Activated CD8-positive, alpha-beta memory T cell treated with anti-CD3 and anti-CD28 coated beads for 1 hour (primary cell): ENCODE measurements at places on chromosomes 2 and 18.

DNA sequence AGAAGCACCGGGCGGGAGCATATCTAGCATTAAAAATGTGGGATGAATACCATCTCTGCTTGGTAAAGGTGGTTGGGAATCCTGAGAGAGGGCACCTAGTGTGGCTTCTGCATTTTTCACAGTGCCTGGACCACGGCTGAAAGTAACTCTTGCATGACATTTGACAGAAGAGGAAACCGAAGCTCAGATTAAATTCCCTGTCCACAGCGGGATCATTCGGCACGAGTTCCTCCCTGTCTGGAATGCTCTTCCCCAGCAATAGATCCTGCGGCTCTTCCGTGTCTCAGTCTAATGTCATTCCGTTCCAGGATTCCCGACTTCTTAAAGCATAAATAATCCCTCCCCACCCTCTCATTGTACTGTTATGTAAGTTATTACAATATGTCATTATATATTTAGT lies 905 bp upstream of the RPS7 start:
- no peak for DNase-seq

GRCh38 chr2:11343650-11344341 lies 640 bp downstream of the ROCK2 start:
- DNase-seq, result no peak

DNA sequence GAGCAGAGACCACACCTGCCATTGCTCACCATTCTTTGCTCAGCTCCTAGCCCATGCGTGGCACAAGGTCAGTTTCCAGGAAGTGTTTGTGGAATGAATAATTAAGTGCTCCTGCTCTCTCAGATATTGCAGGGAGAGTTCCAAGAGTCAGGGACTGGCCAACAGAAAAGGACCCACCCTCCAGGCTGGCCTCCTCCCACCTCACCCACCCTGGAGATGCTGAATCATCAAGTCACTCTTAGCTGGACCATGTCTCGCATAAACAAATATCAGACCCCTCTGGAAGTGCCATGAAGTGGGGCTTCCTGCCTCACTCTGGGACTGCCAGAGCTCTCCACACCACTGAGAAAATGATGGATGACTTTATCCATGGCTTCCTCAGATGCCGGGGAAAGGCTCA lies 256.0 kb downstream of the TNS1 start:
- no peak for DNase-seq

DNA sequence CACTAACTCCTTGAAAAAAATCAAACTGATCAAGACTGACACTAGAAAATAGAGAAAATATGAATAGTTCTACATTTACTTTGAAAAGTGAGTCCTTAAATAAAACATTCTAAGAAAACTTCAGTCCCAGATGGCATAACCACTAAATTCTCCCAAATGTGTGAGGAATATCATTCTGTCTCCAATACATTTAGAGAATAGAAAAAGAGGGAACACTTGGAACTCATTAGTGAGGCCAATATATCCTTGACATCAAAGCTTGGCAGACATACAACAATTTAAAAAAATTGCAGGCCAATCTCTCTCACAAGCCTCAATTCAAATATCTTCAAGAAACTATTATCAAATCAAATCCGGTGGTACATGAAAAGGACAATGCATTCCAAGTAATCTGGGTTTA lies 79.3 kb upstream of the TMEM247 start:
- no peak for DNase-seq

DNA sequence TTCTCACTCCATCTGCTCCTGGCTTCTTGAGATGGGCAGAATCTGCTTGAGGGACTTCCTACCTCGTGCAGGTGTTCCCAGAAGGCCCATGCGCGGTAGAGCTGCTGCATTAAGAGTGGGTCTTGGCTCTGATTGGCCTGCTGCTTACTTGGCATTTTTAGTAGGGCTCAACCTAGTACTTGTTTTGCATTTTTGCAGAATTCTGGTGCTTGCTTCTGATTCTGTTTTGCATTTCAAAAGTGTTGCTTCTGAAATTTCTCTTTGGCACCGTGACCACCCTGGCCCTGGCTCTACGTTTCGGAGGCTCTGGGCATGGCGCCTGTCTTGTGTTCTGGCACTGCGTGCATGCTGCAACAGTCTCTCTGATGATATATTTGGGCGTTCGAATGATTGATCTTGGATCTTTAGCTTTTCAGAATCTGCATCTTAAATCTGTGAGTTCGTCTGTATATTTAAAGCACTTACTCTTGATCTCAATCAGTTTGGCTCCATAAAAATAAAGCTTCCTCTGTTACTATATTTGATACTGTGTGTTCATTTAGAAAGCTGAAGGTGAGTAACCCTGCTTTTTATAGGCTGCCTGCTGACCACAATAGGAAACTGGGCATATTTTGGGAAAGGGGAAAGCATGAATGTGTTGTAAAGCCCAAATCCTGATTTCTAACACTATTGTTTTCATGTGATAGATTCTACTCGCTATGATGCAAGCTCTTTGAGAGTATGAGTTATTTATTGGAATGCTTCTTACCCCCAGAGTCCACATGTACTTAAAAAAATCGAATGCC lies 22.2 kb downstream of the EFR3B start:
- no peak for DNase-seq

DNA sequence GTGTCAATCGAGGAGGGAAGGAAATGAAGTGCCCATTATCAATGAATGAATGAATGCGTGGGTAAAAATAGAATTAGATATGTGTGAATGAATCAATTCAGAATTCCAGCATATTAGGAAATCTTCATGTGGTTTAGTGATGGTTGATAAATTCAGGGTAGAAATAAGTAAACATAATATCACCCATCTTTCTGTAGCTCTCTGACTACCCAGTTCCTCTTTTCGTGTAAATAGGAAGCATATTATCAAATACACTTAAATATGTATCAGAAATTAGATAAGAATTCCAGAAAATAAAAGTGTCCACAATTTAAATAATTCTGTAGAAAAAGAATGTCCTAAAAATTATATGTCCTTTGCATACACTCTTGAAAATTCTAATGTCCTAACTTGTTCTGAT lies 552.9 kb upstream of the LRATD1 start:
- DNase-seq, result no peak

GRCh38 chr18:3093624-3094337 lies 80.8 kb upstream of the LPIN2 start:
- no peak for DNase-seq

DNA sequence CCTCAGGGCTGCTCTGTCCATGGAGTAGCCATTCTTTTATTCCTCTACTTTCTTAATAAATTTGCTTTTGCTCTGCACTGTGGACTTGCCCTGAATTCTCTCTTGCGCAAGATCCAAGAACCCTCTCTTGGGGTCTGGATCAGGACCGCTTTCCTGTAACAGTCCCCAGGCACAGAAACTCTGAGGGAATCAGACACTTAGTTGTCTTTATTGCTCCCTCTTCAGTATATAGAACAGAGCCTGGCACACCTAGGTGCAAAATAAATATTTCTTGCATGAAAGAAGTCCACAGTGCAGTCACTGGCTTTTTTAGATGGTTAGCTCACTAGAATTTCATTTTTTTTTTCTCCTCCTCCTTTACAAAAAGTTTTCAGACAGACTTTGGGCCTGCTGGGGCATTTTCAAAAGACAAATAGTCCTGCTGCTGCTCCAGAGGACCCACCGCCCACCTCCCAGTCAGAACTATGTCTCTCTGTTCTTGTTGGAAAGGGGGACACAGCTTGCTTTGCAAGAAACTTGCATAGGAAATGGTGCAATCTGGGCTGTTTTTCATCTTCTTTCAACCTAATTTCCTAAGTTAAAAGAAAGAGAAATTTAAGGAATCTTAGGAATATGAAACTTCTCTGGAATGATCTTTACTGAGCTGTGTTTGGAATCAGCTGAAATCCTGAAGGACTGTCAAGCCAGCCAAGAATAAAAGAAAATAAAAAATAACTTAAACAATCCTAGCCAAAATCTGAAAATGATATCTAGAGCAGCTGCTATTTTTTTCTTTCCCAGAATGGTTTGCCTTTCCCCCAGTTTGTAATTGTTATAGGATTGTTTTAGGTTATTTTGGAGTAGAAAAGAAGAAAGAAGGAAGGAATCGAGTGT lies 31.7 kb upstream of the MAP4K3 start:
- DNase-seq, result no peak

DNA sequence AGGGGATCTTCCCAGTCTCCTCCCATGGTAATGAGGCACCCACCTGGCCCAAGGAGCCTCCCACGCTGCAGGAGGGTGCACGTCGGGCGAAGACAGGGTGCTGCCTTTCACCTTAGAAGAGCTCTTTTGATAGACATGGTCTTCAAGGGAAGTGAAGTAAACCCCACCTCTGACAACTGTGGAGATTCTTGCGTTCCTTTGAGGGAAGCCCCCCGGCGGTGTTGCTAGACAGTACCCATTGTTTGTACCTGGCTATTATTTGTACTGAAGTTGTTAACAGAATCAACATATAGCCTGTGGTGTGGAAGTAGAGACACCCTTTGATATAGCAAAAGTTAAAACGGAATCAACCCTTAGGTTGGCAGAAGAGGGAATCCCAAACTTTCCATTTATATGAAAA lies 648.0 kb downstream of the GALR1 start:
- DNase-seq, result no peak

DNA sequence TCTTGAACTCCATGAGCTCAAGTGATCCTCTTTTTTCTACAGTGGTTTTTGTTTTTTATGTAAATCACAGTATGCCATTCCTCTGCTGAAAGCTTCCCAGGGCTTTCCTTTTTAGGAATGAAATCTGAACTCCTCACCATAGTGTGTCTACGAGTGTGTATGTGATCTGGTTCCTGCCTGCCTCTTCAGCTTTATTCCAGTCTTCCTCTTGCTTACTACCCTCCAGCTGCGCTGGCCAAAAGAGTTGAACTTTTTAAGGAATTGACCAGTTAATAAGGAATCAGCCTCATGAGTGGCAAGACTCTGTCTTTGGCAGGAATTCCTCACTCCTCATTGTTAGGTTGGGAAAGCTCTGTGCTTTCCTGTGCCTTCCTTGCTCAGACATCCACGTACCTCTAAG lies 4.0 kb downstream of the CCT7 start:
- no peak for DNase-seq

DNA sequence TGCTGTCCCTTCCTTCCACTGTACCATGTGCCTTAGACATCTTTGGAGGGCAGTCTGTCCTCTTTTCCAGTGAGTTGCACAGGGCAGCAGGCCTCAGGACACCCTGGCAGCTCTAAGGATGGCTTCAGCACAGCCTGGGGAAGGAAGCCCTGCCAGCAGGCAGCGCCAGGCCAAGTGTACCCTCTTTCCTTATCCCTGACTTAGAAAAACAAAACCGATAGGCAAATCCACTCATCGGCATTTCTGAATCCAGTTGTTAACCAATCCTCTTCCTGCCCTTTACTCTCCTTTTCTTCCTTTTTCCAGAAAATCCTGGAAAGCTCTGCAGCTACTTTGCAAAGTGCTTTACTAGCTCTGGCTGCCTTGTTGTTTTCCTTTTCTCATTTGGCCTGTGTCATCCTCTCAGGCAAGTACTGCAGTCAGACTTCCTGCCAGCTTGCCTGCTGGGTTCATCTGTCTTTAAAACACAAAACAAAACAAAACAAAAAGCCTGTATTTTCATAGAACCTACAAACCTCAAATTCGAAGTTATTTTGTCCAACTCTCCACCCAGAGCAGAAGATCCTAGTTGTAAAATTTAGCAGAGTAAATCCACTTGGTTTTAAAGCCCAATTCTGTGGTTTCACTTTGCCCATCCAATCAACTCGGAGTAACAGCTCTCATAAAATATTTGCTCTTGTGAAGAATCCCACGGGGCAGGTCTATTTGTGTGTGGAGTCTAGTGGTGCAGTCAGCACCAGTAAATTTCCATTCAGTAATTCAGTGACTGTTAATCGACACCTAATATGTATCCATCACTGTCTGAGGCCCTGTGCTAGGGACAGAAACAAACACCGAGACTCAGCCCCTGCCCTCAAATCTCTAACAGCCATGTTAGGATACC lies 45.2 kb downstream of the PCBP1 start:
- DNase-seq, result no peak

DNA sequence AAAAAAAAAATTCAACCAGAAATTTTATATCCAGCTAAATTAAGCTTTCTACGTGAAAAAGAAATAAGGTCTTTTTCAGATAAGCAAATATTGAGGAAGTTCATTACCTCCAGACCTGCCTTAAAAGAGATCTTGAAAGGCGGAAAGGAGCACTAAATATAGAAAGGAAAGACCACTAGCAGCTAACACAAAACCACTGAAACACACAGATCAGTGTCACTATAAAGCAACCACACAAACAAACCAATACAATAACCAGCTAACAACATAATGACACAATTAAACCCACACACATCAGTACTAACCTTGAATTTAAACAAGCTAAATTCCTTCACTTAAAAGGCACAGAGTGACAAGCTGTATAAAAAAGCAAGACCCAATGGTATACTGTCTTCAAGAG lies 958.3 kb downstream of the TSN start:
- no peak for DNase-seq

DNA sequence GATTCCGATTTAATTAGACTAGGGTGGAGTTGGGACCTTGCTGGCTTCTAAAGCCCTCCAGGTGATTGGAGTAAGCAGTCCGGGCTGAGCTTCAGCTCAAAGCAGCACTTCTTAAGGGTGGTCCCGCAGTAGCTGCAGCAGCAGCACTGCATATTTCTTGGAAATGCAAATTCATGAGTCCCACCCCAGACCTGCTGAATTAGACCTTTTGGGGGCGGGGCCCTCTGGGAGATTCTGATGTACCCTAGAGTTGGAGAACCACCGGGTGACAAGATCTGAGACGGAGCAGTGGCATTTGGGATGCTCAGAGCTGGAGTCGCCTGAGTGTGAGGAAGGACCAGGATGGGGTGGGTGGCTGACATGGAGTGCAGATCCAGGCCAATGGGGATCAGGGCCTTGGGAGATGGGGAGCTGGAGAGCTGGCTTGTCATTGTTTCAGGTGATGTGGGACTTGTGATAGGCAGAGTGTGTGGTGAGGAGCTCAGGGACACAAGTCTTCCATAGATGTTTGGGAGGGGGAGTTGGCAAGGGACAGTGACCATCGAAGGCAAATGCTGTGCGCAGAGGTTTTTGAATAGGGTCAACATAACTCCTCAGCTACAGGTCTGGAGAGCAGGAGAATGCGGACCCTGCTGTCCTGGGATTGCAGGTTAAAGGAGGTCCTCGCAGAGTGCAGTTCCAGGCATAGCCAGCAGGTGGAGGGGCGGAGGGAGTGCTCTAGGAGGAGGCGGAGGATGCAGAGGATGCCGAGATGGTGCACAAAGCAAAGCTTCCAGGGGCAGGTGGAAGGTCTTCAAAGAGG lies 130.9 kb upstream of the RAB12 start:
- no peak for DNase-seq

DNA sequence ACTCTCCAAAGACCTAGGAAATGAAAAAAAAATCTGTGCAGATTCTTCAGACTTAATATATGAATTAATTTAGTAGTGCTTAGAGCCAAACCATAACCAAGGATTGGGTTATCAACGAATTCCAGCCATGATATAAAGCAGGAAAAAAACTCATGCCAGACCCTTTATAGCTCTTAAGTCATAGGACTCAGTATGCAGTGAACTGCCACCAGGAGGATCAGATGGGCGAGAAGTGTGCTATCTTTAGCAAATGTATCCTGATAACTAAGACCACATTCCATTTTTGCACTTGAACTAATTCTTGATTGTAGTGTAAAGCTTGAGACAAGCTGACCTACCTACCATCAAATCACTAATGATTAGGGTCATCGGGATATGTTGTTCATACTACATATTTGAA lies 178.1 kb downstream of the IKZF2 start:
- DNase-seq, result no peak
